NCI-H146 (cell line): ENCODE measurements at places on chromosomes 7 and 10.

- DNase-seq = no peak
Observed at GRCh38 chr10:112271982-112272381, 11.2 kb upstream of the TECTB start.

- DNase-seq = no peak
Observed at GRCh38 chr10:103640436-103641181, 147.1 kb downstream of the NEURL1 start.

- DNase-seq = peak; percentile 17
Observed at GRCh38 chr10:7520507-7521485, 110.0 kb upstream of the SFMBT2 start.

GRCh38 chr7:1678081-1678543 is 8.0 kb downstream of the ELFN1 start:
- no peak for DNase-seq

- no peak for DNase-seq
Observed at GRCh38 chr7:82517050-82517449, 73.5 kb upstream of the CACNA2D1 start.

GRCh38 chr7:40101201-40101600 is 33.2 kb downstream of the MPLKIP start:
- no peak for DNase-seq

DNA sequence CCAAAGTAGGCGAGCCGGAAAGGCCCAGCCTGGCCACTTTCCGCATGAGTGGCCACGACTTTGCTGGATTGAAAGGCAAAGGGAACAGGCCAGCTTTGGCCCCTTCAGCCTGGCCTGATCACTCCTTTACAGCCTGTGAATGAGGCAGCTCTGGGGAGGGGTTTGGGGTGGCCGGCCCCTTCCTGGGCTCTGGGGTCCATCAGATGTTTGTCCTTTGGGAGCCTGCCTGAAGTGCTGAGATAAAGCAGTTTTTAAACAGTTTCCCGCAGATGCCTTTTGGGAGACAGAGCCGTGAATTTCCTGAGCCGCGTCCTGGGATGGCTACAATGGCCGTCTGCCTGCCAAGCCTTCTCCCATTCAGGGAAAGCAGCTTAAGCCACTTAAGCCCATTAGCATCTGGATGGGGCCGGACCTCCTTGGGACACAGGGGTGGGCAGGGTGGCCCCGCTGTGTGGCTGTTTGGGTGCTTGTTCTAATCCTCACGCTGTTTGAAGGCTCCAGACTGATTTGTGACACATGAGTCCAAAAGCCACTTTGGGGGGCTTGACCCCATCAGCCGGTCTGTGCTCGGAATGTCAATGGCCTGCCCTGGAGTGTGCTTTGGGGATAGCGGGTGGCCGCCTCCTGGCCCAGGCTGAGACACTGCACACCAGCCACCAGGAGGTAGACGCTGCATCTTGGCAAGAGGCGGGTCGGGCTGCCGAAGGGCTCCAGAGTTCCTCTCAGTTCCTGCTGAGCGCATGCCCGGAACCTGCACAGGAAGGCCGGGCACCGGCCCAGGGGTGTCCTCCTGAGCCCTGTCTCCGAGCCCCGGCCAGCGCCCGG is 38.9 kb downstream of the NKX6-2 start:
- no peak for DNase-seq

GRCh38 chr10:80015911-80016830 is 62.3 kb upstream of the TMEM254 start:
- no peak for DNase-seq

DNA sequence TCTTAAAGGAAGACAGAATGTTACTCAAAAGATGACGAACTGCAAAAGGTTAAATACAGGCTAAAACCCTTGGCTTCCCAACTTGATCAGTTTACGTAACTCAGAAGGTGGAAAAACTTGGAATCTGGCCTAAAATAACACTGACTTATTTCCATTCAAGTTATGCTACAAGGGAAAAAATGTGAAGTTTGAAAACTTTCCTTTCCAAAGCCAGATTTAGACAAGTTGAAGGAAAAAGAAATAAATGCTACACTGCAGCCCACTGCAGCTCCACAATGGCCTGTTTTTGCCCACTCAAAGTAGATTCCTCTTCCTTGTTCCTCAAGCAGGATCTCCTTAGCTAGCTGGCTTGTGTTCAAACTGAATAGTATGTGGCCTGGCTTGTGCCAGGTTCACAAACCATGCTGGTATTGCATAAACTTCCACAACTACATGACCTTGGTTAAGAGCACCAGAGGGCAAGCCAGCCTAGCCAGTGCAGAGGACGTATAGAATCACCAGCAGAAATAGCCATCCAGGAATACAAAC is 166.2 kb downstream of the CPEB3 start:
- DNase-seq = no peak

DNA sequence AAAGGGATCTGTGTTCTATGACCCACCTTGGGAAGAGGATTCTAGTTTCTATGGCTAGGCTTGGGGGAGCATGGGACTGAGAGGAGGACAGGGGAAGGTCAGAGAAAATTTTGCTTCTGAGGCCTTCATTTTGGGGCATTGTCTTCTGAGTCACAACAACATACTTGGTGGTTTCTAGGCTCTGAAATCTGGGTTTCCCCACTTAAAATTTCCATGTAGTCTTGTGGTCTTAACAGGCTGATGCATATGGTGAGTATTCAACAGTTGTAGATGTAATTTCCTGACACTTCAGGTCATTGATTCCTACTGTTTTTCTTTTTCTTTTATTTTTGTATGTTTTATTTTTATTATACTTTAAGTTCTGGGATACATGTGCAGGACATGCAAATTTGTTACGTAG is 88.5 kb downstream of the ANKRD7 start:
- no peak for DNase-seq

GRCh38 chr10:70053218-70053840 is 683 bp downstream of the MACROH2A2 start:
- peak; percentile 54 for DNase-seq

GRCh38 chr10:120575411-120575810 is 118.4 kb downstream of the PLPP4 start:
- no peak for DNase-seq

- DNase-seq = no peak
Observed at GRCh38 chr10:122494833-122495232, 33.5 kb downstream of the HTRA1 start.

- peak; percentile 44 for DNase-seq
Observed at GRCh38 chr7:875476-876076, 778 bp upstream of the GET4 start.

DNA sequence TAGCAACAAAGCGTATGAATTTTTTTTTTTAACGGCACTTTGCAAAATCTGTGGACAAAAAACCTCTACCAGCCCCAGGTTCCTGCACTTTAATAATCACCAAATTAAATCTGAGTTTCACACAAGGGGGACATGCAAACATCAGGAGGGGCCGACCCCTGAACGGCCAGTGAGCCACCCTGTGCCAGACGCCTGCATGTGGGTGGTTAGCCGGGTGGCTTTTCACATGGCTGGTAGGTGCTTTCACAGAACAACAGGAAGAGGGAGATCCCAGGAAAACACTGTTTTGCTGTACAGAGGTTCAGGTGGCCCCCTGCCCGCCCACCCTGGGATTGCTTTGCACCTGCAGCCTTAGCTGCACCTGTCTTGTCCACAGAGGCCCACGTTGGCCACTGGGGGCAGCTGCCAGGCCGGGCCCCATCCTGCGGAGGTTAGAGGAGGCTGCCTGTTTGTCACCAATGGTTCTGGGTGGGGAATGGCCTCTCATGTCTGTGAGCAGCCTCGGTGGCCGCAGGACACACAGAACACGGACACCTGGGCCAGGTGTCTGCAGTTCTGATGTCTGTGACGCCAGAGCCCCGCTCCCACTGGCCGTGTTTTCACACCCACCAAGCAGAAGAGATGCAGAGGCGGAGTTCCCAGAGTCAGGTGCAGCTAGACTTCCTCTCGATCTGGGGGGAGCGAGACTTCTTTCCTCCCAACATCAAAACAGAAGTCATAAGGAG is 107.7 kb downstream of the FAM53B start:
- peak; percentile 27 for DNase-seq

- DNase-seq = no peak
Observed at GRCh38 chr10:36608866-36609265, 516.5 kb upstream of the ANKRD30A start.

DNA sequence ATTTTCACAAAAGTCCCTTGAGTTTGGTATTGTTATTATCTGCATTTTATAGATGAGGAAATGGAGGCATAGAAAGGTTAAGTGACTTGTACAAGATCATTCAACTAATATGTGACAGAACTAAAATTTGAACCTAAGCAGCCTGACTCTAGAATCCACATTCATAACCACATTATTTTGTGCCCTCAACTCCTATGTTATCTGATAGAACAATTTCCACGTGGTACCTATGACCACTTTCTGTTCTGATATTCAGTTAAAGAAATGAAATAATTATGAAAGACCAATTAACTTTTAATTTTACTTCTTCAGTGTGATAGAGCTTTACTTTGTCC is 17.5 kb downstream of the BCAP29 start:
- DNase-seq = no peak

GRCh38 chr7:81110673-81111072 is 191.8 kb upstream of the SEMA3C start:
- no peak for DNase-seq

DNA sequence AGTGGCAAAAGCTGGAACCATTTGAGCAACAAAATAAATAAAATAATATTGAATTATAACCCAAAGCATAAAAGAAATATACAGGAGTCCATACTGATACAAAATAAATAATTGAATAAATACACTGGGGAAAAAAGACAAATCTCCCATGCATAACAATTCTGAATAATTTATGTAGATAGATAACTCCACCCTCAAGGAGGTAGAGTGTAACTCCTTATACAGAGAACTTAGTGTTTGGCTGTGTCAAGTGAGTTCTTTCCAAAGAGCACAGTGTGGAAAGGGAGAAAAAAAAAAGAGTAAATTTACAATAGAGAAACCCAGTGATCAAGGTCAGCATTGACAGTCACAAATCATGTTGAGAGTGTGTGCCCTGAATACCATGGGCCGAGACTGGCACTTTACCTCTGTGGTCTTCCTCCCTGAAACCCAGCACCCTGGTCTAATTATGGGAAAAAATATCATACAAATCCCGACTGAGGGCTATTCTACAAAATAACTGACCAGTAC is 5.5 kb downstream of the PIK3AP1 start:
- DNase-seq = no peak

DNA sequence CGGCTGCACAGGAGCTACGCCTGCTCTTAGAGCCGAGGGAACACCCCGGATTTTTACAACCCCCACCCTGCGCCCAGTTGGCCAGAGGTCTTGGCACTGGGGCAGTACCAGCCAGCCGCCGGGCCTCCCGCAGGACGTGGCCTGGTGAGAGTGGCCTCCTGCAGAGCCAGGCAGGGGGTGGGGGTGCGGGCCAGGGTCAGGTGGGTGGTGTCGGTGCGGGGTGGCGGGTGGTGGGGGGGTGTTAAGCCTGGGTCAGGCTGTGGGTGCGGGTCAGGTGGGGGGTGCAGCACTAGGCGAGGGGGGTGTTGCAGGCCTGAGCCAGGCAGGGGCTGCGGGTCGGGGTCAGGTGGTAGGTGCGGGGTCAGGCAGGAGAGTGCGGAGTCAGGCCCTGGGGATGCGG is 647 bp downstream of the ECHS1 start:
- no peak for DNase-seq

DNA sequence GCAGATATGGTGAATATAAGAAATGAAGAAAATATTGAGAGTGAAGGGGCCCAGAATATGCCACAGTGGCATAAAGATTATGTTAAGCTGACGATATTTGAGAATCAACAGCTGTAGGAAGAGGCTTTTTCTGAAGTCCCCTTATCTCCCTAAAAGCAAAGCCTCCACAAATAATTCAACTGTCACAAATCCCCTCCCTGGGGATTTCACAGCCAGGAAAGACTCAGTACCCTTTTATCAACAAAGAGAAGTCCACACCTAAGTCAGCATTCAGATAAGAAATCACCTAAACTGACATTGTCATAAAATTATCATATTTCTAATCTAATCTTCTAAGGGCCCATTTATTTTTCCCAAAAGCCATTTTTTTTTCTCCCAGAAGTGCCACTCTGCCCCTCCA is 284.9 kb upstream of the VWC2 start:
- DNase-seq = no peak

GRCh38 chr10:109696981-109697775 is 226.1 kb downstream of the XPNPEP1 start:
- DNase-seq = no peak

GRCh38 chr7:115338016-115338415 is 416.1 kb downstream of the MDFIC start:
- DNase-seq = no peak

- DNase-seq = peak; percentile 73
Observed at GRCh38 chr10:30059209-30060107, at the start of gene JCAD. TSS of gene JCAD (minus strand) at chr10:30059586. CDS start at chr10:30047812, 11,774 bp downstream.

GRCh38 chr7:128863433-128863989 is 855 bp downstream of the ATP6V1F start:
- peak; percentile 60 for DNase-seq

DNA sequence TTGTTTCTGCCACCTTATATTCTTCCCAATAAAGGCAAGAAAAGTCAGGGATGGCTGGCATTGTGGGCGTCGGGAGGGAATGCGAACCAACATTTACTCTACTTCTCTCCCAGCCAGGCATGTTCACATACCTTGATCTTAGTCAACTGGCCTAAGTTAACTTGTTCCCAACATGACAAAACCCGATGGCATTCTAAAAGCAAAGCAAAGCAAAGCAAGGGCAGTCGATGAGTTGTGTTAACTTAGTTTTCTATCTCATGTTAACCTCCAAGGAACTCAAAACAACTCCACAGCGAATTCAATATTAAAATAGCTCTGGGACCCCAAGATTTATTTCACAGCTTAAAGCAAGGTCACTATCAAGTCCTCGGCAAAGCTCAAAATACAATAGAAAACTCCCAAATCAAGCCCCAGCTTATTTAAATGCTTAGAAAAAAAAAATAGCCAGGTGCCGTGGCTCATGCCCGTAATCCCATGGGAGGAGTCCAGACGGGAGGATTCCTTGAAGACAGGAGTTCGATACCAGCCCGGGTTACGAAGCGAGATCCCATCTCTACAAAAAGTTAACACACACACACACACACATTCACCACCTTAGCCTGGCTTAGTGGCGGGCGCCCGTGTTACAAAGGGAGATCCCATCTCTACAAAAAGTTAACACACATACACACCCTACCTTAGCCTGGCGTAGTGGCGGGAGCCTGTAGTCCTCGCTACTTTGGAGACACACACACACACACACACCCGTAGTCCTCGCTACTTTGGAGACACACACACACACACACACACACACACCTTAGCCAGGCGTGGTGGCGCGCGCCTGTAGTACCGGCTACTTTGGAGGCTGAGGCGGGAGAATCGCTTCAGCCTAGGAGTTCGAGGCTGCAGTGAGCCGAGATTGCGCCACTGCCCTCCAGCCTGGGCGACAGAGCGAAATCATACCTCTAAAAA is 901 bp upstream of the CCNY start:
- DNase-seq = peak; percentile 24
